ENCODE measurements at places on chromosomes 2 and 18. TPM values are rescaled to one million over a fixed set of nuclear protein-coding genes. Genes with fewer than 3 reads are reported as not detected.

Gene EIF2AK3
- total RNA-seq = 23.3 TPM

Gene KLHL14
- total RNA-seq = not detected

Gene FBLN7
- 3.7 TPM for total RNA-seq

Gene GPBAR1
- not detected for total RNA-seq

Gene GCG
- total RNA-seq = not detected

Gene MAPK4
- not detected for total RNA-seq

Gene FBXO36
- total RNA-seq = 1.9 TPM

Gene ITGA6
- total RNA-seq = 12.1 TPM

Gene HEATR5B
- total RNA-seq = 9.2 TPM

Gene SLC20A1
- total RNA-seq = 48.3 TPM

Gene OSR1
- 179 TPM for total RNA-seq

Gene TWIST2
- 114 TPM for total RNA-seq

Gene EVA1A
- total RNA-seq = 7.3 TPM

Gene GPR45
- not detected for total RNA-seq

Gene GPR75
- total RNA-seq = 0.77 TPM

Gene PGAP1
- total RNA-seq = 5.3 TPM

Gene C2orf69
- total RNA-seq = 8.0 TPM

Gene KRTCAP3
- total RNA-seq = 5.2 TPM

Gene SCN3A
- not detected for total RNA-seq

Gene MYL12B
- 526 TPM for total RNA-seq

Gene MAP2
- 14.4 TPM for total RNA-seq

Gene ACMSD
- total RNA-seq = not detected

Gene CPO
- total RNA-seq = not detected

Gene C2orf80
- total RNA-seq = not detected

Gene C18orf54
- total RNA-seq = 2.0 TPM

Gene SERPINB12
- total RNA-seq = 0.12 TPM

Gene POTEJ
- not detected for total RNA-seq

Gene CYS1
- 2.1 TPM for total RNA-seq

Gene ANKRD30B
- total RNA-seq = not detected

Gene RSAD2
- total RNA-seq = not detected

Gene LYG1
- total RNA-seq = not detected

Gene DSC2
- 3.7 TPM for total RNA-seq

Gene HTRA2
- 32.1 TPM for total RNA-seq

Gene HOXD9
- 0.09 TPM for total RNA-seq

Gene RAB17
- 1.6 TPM for total RNA-seq

Gene CD207
- not detected for total RNA-seq

Gene NETO1
- not detected for total RNA-seq

Gene CDKL4
- 0.58 TPM for total RNA-seq

Gene CENPA
- 0.23 TPM for total RNA-seq

Gene ASTL
- not detected for total RNA-seq

Measured in pericardium fibroblast (primary cell).